Neural progenitor cell (in vitro differentiated cells): ENCODE measurements at places on chromosomes 1 and 21.
A peak's percentile ranks its signal among the peaks of the same experiment; 100 is the strongest.

DNA sequence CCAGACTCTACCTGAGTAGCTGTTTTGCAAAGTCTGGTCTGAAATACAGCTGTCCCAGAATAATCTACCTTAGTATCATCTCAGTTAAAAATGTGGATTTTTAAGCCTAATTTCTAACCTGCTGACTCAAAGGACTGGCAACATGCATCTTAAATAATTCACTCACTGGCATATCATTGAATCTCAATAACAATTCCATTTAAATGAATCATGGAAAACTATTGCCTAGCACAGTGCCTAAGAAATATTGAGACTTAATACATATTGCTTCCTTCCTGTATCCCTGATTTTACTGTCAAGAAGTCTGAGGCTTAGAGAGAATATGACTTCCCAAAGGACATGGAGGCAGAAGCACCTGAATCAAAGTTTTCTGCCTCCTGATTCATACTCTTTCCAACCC is 3.1 kb downstream of the CCDC190 start:
- H3K4me3 ChIP-seq, result no peak overlapping the region
- H3K27me3 ChIP-seq, result no peaks in the 10 kb centered on the region
- no peak for DNase-seq

DNA sequence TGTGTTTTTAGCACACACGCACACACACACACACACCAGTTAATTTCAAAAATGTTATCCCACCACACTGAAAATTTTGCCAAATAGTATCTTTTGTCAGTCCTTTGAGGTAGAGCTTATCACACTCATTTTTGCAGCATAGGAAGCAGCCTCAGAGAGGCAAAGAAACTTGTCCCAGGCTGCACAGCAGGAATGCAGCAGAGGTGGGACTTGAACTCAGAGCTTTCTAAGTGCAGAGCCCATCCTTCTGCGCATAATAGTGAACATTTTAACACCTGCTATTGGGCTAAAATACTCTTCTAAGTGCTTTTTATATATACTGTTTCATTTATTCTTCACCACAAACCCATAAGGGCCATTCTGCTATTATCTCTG is 15.0 kb downstream of the FHAD1 start:
- H3K27me3 ChIP-seq, result no peaks in the 10 kb centered on the region
- H3K4me1 ChIP-seq, result no peaks in the 10 kb centered on the region
- no peak for DNase-seq
- no peak overlapping the region for H3K4me3 ChIP-seq
- H3K27ac ChIP-seq, result no peak overlapping the region

- no peaks in the 10 kb centered on the region for H3K36me3 ChIP-seq
- H3K27me3 ChIP-seq, result peaks cover 100% of the 10 kb centered on the region
- H3K27ac ChIP-seq, result no peak overlapping the region
- H3K4me3 ChIP-seq, result peak overlapping the region; percentile 48
- peaks cover 51% of the 10 kb centered on the region for H3K4me1 ChIP-seq
These were observed 433 bp upstream of the DMBX1 start for GRCh38 chr1:46489169-46489637.

DNA sequence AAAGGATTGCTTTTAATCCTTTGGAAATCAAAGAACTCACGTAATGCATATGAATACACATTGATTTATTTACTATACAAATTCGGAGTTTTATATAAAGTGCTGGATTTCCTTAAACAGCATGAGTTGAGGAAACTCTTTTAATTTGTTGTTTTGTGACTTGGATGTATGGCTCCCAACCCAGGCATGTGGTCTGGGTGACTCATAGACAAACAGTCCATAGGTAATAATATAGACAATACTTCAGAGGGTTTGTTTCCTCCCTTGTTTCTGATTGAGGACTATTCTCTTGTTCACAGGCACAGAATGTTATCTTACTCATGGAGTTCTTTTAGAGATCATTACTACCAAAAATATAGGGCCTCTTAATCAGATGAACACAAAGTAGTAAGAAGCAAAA is 43.8 kb downstream of the XPR1 start:
- H3K4me3 ChIP-seq, result no peak overlapping the region
- no peak overlapping the region for H3K27ac ChIP-seq
- H3K36me3 ChIP-seq, result no peaks in the 10 kb centered on the region
- no peak for DNase-seq
- H3K27me3 ChIP-seq, result no peaks in the 10 kb centered on the region
- peaks cover 26% of the 10 kb centered on the region for H3K4me1 ChIP-seq

DNA sequence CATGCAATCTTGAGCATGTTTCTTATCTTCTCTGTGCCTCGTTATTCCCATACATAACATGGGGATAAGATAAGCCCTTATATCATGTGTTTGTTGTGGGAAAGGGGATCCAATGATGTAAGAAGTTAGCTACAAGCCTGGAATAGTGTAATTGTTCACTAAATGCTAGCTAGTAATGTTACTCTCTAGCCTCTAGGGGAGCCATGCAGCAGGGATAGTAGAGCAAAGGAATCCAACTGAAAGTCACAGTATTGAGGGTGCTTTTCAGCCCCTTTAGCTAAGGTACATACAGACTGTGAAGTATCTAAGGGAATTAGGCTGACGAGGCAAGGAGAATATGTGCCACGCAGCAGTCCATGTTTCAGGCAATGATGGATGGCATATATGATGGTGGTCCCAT is 46.9 kb downstream of the IL23R start:
- no peak overlapping the region for H3K4me3 ChIP-seq
- H3K27me3 ChIP-seq, result no peaks in the 10 kb centered on the region
- H3K27ac ChIP-seq, result no peak overlapping the region
- H3K4me1 ChIP-seq, result no peaks in the 10 kb centered on the region
- DNase-seq, result peak; percentile 74

GRCh38 chr1:18540136-18540765 is 59.5 kb downstream of the KLHDC7A start:
- peaks cover 18% of the 10 kb centered on the region for H3K4me1 ChIP-seq
- no peaks in the 10 kb centered on the region for H3K36me3 ChIP-seq
- H3K4me3 ChIP-seq, result no peak overlapping the region
- no peaks in the 10 kb centered on the region for H3K27me3 ChIP-seq
- DNase-seq, result no peak

DNA sequence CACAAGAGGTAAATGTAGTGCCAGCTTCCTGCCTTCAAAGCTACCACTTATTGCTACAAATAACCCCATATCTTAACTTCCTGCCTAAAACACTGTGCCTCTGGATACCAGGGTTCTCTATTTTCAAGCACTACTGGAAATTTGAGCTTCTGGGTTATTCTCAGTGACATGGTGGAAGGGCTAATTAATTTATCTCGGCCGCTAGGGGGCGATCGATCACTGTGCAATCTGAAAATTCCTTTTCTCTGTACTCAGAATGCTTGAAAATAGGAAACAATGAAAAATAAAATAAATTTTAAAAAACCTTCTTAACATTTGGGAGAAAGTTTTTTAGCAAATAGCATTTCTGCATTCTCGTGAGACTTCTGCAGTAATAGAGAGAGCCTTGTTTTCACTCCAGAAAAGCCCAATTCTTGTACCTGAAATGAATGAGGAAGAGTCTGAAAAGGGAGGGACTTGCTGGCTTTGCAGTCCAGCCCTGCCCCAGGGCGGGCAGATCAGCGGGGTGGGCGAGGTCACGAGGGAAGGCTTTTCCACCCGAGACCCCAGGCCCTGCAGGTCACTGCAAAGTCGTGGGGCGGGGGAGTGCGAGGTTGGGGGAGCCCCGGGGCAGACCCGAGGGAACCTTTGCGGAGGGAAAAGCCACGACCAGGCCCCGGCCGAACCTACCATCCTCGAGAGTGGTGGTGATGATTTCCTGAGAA is 276.7 kb downstream of the PCP4 start:
- H3K27ac ChIP-seq, result no peak overlapping the region
- H3K4me1 ChIP-seq, result peaks cover 20% of the 10 kb centered on the region
- no peaks in the 10 kb centered on the region for H3K27me3 ChIP-seq
- peak; percentile 77 for DNase-seq
- no peaks in the 10 kb centered on the region for H3K36me3 ChIP-seq
- H3K4me3 ChIP-seq, result no peak overlapping the region

- no peak overlapping the region for H3K27ac ChIP-seq
- no peak overlapping the region for H3K4me3 ChIP-seq
- no peaks in the 10 kb centered on the region for H3K36me3 ChIP-seq
- H3K4me1 ChIP-seq, result peaks cover 43% of the 10 kb centered on the region
- H3K27me3 ChIP-seq, result peaks cover 45% of the 10 kb centered on the region
These were observed 7.5 kb downstream of the RIPK4 start for GRCh38 chr21:41759214-41759840.

DNA sequence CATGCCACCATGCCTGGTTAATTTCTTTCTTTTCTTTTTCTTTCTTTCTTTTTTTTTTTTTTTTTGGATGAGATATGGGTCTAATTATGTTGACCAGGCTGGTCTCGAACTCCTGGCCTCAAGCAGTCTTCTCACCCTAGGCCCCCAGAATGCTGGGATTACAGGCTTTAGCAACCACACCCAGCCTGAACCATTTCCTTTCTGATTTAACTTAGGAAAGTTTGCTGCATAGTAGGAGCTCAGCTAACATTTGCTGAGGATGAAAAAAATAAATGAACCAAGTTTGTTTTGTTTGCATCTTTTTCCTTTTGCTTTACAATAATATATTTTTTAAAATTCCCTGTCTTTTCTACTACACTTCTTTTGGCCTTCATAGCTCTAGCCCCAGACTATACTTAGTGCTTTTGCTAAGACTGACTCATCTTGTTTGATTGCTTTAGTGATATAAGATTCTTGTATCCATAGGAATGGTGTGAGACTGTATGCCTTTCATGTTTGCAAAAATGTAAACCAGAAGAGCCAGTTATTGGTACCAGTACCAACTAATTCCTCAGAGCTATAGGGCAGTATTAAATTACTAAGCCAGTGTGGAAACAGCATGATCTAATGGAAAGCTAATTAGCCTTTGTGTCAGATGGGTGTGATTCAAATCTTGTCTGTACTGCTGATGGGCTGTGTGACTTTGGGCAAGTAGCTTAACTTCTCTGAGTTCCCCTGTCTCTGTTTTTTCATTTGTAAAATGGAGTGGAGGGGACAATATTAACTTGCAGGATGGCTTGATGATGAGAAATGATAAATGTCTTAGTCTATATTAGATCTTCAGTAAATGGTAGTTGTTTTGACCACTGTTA is 66.9 kb downstream of the NFIA start:
- no peak for DNase-seq
- no peaks in the 10 kb centered on the region for H3K36me3 ChIP-seq
- no peaks in the 10 kb centered on the region for H3K27me3 ChIP-seq
- H3K27ac ChIP-seq, result no peak overlapping the region
- peaks cover 44% of the 10 kb centered on the region for H3K4me1 ChIP-seq

DNA sequence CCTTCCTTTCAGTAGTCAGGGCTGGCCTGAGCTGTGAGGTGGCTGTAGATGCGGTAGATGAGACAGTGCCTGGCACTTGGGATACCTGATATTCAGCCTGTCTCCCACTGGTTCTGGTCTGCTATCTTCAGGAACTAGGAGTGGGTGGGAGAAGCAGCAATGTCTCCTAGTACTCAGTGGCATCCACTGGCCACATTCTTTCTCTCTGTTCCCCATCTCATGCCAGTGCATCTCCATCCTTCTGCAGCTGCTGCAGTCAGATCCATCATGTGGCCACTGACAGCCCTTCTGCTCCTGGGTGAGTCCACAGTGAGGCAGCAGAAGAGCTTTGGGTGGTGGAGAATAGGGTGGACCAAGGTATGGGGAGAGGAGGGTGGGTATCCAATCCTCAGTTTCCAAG is 1.1 kb downstream of the FCRLB start:
- no peaks in the 10 kb centered on the region for H3K36me3 ChIP-seq
- DNase-seq, result no peak
- no peak overlapping the region for H3K27ac ChIP-seq
- H3K27me3 ChIP-seq, result peaks cover 65% of the 10 kb centered on the region

DNA sequence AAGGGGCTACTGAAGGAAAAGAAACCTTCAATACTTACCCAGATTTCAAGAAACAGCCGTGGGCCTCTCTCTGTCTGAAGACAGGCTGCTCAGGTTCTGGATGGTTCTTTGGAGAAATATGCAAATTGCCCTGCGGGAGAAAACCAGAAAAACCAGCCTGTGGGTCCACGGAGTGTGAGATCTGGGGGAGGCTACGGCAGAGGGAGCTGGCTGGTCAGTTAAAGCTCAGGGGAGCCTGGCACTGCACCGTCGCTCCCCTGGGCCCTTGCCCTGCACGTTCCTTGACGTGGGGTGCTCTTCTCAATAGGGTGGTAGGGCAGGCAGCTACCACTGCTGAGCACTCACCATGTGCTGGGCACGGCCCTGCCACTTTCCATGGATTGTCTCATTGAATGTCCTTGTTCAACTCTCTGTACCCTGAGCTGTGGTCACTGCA is 12.7 kb downstream of the TMCO4 start:
- H3K4me1 ChIP-seq, result no peaks in the 10 kb centered on the region
- DNase-seq, result no peak
- H3K27ac ChIP-seq, result no peak overlapping the region
- no peak overlapping the region for H3K4me3 ChIP-seq
- H3K27me3 ChIP-seq, result peaks cover 18% of the 10 kb centered on the region

- no peak overlapping the region for H3K4me3 ChIP-seq
- no peaks in the 10 kb centered on the region for H3K4me1 ChIP-seq
- H3K27ac ChIP-seq, result no peak overlapping the region
- no peak for DNase-seq
- H3K36me3 ChIP-seq, result no peaks in the 10 kb centered on the region
These were observed 19.2 kb upstream of the MAGOH start for GRCh38 chr1:53257454-53258081.

DNA sequence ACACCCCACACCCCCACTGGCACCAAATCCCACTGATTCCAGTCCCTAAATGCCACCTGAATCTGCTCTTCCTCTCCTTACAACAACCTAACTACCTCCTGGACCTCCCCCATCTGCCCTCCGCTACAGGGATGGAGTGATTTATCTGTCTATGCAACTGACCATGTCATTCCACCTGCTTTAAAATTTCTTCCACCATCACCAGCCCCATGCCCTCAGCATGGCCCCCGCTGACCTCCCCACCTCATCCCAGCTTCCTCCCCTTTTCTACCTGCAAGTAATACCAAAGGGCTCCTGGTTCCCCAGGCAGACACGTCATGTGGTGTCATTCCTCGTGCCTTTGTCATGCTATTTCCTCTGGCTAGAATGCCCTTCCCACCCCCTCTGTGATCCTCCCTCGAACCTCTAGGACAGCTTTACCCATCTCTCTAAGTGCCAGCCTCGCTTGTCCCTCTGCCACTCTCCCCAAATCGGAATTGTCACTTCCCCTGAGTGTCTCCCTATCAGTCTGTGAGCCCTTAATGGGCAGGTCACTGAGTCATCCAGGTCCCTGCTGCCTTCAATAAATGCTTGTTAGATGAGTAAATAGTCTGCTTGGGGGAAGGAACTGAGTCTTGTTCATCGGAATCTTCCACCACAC is 3.7 kb downstream of the GJB4 start:
- no peak overlapping the region for H3K27ac ChIP-seq
- H3K4me1 ChIP-seq, result no peaks in the 10 kb centered on the region

GRCh38 chr1:245437369-245438062 is 282.7 kb downstream of the KIF26B start:
- H3K36me3 ChIP-seq, result no peaks in the 10 kb centered on the region
- H3K4me3 ChIP-seq, result no peak overlapping the region

- no peaks in the 10 kb centered on the region for H3K27me3 ChIP-seq
- no peak overlapping the region for H3K4me3 ChIP-seq
- no peak overlapping the region for H3K27ac ChIP-seq
- DNase-seq, result no peak
- no peaks in the 10 kb centered on the region for H3K36me3 ChIP-seq
These were observed 87.1 kb downstream of the DAB1 start for GRCh38 chr1:57336793-57337192.

- H3K27ac ChIP-seq, result no peak overlapping the region
- no peaks in the 10 kb centered on the region for H3K27me3 ChIP-seq
- DNase-seq, result no peak
- no peaks in the 10 kb centered on the region for H3K36me3 ChIP-seq
- no peak overlapping the region for H3K4me3 ChIP-seq
These were observed 445.6 kb downstream of the PLPP3 start for GRCh38 chr1:56133522-56134472.

GRCh38 chr1:118266436-118266835 is 81.4 kb upstream of the SPAG17 start:
- no peaks in the 10 kb centered on the region for H3K27me3 ChIP-seq
- H3K4me1 ChIP-seq, result no peaks in the 10 kb centered on the region
- DNase-seq, result no peak
- H3K27ac ChIP-seq, result no peak overlapping the region
